ENCODE measurements at places on chromosomes 6 and 20. TPM values are rescaled to one million over a fixed set of nuclear protein-coding genes. Genes with fewer than 3 reads are reported as not detected.
A peak's percentile ranks its signal among the peaks of the same experiment; 100 is the strongest.

HTR1B gene
- not detected for total RNA-seq

C20orf96 gene
- total RNA-seq: 10.1 TPM

PKHD1 gene
- total RNA-seq: not detected

BTNL2 gene
- not detected for total RNA-seq

ZDHHC14 gene
- 3.7 TPM for total RNA-seq

GTF2H4 gene
- 27.6 TPM for total RNA-seq

FRS3 gene
- total RNA-seq: 5.2 TPM

RALGAPA2 gene
- 24.9 TPM for total RNA-seq

- no peak for DNase-seq
These were observed 17.8 kb downstream of the AFG1L start for GRCh38 chr6:108312605-108313004.

GRCh38 chr6:151376440-151376839 is 14.9 kb downstream of the ZBTB2 start:
- DNase-seq: no peak

GRCh38 chr6:130749402-130749801 is 77.8 kb upstream of the SMLR1 start:
- no peak for DNase-seq

DNA sequence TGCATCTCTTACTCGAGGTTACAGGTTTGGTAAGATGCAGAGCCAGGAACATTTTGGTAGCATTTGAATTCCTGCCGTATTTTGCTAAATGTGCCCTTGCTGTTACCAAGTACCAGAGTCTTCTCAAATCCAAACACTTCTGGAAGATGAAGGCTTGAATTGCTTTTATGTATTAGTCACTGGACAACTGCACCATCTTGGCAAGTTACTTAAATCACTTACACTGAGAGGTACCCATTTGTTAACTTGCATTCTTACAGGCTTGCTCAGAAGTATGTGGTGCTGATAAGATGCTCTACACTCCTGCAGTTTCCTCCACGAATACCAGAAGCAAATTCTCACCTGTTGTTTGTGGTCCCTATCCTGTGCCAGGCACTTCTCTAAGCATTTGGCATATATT is 12.7 kb downstream of the IL22RA2 start:
- no peak for DNase-seq

- DNase-seq: peak; percentile 13
These were observed 33.3 kb downstream of the JPH2 start for GRCh38 chr20:44153636-44154043.

- DNase-seq: no peak
These were observed 41.2 kb downstream of the SASH1 start for GRCh38 chr6:148383658-148384368.

DNA sequence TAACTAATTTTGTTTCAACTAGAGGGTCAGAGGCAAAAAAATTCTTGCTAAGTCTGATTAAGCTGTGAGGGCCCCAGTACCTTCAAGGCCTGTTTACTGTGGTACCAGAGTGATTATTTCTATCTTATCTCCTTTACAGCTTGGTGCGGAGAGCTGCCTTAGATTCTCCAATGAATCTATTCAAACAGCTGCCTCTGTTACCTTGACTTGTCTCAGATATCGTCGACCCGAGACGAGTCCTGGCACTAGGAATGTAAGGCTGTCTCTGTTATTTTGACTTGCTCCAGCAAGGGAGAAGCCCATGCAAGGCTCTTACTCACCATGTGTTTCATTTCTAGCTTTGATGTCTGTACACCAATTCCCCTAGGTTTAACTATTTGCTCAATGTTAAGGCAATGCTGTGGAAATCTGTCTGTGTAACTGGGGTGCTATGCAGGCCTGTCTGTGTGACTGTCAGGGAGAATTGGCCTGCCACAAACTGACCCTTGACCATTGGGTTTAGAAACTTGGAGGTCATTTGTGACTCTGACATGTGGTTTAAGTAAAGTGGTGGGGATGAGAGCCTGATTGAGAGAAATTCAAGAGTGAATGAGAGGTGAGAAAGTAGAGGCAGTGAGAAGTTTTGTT is 10.4 kb upstream of the FKBPL start:
- no peak for DNase-seq

DNA sequence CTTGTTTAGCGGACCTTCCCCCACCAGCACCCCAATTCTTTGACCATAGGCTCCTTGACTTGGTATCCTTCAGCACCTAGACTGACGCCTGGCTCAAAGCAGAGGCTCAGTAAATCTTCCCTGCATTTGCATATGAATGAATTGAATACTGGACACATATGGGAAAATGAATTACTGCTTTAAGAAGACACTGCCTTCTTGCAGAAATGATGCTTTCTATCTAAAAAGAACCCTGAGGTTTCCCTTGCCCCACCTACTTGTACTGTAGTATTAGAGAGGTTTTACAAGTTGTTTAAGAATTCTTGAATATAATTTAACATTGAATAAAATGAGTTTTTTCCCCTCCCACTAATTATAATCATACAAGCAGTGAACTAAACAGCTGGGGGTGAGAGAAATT is 190.7 kb downstream of the SAMD5 start:
- no peak for DNase-seq

DNA sequence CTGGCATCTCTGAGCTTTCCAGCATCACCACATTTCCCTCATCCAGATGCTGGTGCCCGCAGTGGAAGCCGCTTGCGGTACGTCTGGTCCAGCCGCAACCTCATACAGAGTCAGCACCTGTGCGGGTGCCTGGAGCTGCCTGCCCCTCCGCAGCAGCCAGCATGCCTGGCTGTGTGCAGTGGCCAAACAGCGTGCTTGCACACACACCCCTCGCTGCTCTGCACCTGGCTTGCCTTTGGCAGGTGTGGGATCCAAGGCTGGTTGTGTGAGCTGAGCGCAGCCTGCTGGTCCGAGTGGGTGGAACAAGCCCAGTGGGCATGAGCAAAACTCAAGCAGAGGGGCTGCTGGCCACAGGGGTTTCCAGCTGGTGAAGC is 3.1 kb upstream of the HINT3 start:
- DNase-seq: no peak

GRCh38 chr6:89602166-89602565 is 36.4 kb downstream of the LYRM2 start:
- no peak for DNase-seq

DNA sequence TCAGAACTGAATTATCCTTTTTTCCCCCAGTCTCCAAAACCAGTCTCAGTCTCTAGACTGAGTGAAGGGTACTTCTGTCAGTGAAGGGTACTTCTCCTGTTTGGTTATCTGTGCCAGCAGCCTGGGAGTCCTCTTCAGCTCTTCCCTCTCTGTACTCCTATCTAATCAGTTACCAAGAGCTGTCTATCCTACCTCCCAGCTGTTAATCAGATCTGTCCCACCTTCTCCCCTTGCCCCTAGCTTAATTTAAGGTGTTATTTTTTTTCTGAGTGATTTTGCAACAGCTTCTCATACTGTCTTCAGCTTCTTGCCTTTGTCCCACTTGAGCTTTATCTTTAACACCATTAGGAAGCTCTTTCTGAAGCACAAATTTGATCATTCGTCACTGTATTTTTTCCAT is 491.9 kb upstream of the SOX4 start:
- no peak for DNase-seq

DNA sequence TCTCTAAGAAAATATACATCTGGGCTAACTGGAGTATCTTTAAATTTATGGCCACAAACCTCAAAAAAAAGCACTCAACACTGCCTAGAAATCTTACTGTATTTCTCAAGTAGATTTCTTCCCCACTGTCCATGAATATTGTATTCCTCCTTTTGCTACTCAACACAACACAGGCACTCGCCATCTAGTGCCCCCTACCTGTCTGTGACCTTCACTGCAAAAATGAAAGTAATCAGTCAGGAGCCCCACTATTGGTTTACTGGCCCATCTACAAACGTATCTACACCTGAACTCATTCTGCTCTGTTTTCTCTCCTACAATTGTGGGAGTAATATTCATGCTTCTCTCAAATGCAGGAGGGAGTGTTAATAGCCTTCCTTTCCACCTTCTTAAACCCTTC is 58.3 kb downstream of the LY86 start:
- no peak for DNase-seq

Data from activated naive CD4-positive, alpha-beta T cell treated with anti-CD3 and anti-CD28 coated beads, Interleukin-2, amount 50 U/mL, for 72 hours (primary cell).